ENCODE measurements at places on chromosomes 13 and 19. TPM values are rescaled to one million over a fixed set of nuclear protein-coding genes. Genes with fewer than 3 reads are reported as not detected.

GRIK5 gene
- 0.09 TPM for total RNA-seq

NOVA2 gene
- not detected for total RNA-seq

DNA sequence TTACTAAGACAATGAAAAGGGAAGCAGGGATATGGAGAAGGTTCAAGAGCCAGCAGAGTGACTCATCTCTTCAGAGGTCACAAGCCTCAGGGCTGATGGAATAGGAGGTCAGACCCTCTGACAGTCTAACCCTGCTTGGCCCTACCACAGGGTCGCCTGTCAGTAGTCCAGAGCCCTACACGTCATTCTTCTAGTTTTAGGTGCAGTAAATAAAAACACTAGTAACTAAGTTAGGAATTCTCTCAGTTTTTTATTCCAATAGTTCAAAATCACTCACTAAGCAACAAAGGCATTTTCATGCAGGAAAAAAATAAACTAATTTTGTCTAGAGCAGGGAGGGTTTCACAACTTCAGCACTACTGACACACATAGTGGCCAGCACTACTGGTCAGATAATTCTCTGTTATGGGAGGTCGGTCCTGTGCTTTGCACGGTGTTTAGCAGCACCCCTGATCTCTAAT is 27.2 kb downstream of the FOXO1 start:
- DNase-seq = no peak

DNA sequence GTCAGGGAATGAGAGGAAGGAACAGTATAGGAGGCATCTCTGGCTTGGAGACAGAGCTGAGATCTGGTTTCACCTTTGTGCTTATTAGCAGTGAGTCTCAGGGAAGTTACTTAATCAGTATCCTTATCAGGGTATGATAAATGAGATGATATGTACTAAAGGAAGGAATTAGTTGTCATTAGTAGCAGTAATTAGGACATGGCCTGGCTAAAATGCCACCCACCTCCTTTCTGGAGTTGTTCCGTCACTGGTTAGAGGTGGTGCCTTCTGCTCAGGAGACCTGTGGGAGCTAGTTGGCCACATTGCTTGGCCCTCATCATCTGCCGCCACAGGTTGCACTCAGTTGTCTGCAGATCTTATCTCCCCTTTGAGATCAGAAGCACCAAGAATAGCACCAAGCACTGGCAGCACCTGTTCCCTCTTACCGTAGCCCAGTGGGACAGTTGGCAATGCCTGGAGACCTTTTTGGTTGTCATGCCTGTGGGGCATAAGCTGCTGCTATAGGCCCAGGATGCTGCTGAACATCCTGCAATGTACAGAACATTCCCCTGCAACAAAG is 4.7 kb downstream of the GPATCH1 start:
- DNase-seq = no peak

DNA sequence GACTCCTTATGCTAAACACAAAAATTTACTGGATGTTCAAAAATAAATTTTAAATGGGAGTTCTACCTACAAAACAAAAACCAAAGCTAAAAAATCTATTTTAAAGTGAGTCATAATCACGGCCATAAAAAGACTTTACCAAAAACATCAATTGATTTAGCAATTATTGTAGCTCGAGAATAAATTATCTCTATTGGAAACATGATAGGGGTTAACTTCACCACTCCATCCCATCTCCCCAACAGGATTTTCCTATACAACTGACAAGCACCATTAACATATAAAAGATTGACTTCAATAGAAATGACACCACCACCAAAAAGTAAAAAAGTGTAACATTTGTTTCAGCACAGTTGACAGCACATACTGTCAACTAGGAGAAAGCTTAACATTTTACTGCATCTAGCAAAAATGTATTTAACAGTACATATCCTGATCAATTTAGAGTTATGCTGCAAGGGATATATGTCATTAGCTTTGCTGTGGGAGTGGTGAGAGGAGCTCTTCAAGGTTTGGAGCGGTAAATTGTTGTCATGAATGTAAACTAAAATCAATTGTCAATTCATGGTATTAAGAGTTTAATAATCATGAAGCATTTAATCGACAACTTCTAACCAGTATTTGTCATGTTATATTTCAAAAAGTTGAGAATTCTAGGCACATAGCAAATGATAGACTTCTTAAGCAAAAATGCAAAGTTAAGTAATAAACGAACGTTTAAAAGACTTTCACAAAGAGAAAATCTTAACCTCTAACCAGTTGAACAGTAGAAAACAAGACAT is 3.8 kb downstream of the UBL3 start:
- no peak for DNase-seq

GRCh38 chr13:28576067-28576466 is 81.1 kb upstream of the FLT1 start:
- no peak for DNase-seq

DNA sequence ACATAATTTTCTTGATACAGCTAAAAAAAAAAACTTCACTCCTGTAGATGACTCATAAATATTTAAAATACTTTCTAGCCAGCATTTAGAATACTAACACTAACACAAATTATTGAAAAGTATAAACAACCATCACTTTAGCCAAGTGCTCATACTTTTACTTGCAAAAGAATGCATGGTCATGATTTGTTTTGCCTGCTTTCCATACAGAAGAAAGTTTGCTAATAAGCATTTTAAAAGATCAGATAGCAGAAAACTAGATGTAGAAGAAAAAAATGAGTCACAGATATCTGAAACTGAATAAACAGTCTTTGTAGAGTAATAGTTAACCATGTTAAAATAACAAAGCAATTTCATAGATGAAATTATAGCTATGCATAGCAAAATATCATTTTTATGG is 2280.4 kb upstream of the PCDH20 start:
- DNase-seq = no peak

Measured in activated B cell treated with CpG ODN at 0.5 μM for 24 hours (primary cell).